ENCODE measurements at places on chromosomes 6 and 20.
A peak's percentile ranks its signal among the peaks of the same experiment; 100 is the strongest.

DNA sequence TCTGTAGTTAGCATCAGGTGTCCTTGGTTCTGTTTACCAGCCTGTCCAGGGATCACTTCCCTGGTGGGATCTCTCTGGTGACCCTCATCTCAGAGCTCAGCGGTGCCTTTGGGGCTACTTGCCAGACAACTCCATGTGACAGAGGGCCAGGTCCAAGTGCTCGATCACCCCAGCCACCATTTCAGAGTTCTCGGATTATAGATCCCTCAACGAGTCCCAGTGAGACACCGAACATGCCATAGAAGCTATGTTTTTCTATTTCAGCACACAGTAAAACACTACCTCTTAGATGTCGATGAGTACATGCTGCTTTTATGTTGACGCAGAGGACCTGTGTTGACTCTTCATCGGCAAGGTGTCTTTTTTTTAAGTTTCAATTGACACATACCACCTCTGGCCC is 170.1 kb upstream of the AKAP12 start:
- DNase-seq: no peak

- no peak for DNase-seq
Measured at GRCh38 chr20:6637160-6637579, 130.3 kb upstream of the BMP2 start.

GRCh38 chr6:70280400-70280853 is 22.5 kb downstream of the COL9A1 start:
- peak; percentile 32 for DNase-seq

GRCh38 chr6:28586324-28586723 is 60.6 kb downstream of the GPX5 start:
- DNase-seq: no peak

DNA sequence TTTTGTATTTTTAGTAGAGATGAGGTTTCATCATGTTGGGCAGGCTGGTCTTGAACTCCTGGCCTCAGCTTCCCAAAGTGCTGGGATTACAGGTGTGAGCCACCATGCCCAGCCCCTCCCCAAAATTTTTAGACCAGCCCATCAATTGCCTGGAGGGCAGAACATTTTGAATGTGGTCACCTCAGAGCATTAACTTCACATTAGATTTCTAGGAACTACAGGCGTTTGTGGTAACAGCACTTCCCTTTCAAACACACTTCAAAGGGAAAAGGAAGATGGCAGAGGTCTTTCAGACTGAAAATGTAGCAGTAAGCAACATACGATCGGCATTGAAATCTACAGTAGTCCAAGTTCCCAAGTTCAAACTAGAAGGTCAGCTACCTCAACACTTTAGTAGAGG is 12.3 kb upstream of the SLA2 start:
- no peak for DNase-seq

DNA sequence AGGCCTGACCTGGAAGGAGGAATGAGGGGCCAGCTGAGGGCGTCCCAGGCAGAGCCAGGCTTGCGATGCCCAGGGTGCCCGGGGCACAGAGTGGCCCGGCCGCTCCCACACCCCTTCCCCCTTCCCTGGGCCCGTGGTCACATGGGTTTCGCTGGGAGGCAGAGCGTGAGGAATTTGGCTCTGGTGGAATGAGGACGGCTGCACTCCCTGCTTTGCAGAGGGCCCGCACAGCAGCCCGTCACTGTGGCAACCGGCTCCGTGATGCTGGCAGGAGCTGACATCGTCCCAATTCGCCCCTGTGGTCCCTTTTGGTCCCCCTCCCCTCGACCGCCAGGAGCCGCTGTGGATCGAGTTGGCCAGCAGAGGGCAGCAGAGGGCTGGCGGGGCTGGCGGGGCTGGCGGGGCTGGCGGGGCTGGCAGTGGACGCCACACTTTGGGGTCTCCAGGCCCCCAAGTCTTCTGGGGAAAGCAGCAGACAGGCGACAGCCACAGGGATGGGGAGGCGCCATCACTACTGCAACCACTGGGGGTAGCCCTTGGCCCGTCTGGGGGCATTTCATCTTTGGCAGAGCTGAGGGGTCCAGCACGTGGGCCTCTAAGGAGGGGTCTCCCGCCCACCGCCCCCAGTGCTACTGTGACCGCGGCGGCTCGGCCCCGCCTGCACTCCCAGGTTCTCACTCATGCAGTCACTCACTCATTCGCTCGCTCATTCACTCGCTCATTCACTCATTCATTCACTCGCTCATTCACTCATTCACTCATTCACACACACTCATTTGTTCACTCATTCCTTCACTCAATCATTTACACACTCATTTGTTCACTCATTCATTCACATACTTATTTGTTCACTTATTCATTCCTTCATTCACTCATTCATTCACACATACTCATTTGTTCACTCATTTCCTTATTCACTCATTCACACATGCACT is 49.7 kb upstream of the BHLHE23 start:
- peak; percentile 88 for DNase-seq

- no peak for DNase-seq
Measured at GRCh38 chr6:19697744-19698290, 139.4 kb upstream of the ID4 start.

- DNase-seq: no peak
Measured at GRCh38 chr6:7087066-7087465, 20.7 kb upstream of the RREB1 start.

All from glutamatergic neuron (in vitro differentiated cells).